Activated T-cell treated with anti-CD3 and anti-CD28 coated beads, Interleukin-2, amount 50 U/mL, for 48 hours (primary cell): ENCODE measurements at places on chromosomes 16 and 17.

DNA sequence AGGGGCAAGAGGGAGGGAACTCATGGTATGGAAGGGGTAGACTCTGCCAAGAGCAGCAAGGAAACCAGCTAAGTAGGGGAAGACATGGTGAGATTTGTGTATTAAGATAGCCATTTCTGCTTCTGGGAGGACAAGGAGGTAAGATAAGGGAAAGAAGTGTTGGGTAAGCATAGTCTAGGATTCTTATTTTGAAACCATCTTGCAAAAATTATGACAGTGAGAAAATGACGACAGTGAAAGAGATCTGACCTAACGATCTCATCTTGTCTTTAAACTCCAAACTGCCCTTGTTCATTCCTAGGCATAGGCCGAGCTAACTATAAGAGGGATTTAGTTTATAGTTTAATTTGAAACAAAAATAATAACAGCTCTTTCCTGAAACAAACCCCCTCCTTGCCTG is 5.6 kb upstream of the RBL2 start:
- no peak for DNase-seq

DNA sequence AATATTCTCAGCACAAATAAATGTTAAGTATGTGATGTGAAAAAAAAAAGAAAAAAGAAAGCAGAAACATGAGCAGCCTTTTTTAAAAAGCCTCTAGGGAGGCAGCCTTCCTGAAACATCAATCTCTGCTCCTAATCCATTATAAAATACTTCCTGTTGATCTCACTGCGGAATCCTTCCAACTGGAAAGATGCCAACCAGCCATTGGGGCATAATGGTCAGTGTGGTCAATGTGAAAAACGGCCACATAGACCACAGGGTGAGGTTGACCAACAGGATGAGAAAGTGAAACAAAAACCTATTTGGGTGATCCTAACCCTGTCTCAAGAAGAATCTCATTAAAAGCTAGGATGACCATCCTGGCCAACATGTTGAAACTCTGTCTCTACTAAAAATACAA is 26.1 kb upstream of the ABCA8 start:
- no peak for DNase-seq

- DNase-seq: no peak
Observed at GRCh38 chr16:27080895-27081294, 14.2 kb downstream of the C16orf82 start.

- DNase-seq: no peak
Observed at GRCh38 chr16:2713985-2714774, 5.8 kb downstream of the PRSS27 start.

- DNase-seq: no peak
Observed at GRCh38 chr17:82831041-82831817, 8.6 kb downstream of the ZNF750 start.

DNA sequence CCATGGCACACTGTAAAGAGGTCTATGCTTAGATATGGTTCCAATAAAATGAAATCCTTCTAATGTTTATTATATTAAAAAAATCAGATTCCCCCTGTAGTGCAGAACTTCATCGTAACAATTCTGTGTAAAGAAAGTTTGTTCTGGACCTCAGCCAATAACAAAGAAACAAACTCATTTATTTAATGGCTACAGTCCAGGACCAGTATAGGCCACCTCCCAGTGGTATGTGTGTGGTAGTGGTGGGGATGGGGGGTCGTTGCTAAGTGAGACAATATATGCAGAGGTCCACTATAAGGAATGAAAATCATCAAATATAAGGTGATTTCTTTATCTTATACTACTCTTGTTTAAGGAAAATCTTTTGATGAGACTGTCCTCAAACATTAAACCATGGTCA is 136.4 kb downstream of the CDK5R1 start:
- no peak for DNase-seq
